ENCODE measurements at places on chromosomes 2 and 18. TPM values are rescaled to one million over a fixed set of nuclear protein-coding genes. Genes with fewer than 3 reads are reported as not detected.

The ZAP70 gene
- 0.30 TPM for total RNA-seq

The GRHL1 gene
- 0.48 TPM for total RNA-seq

- DNase-seq = peak; percentile 73
Measured at GRCh38 chr2:232142049-232142448, 180.5 kb downstream of the DIS3L2 start.

- DNase-seq = no peak
Measured at GRCh38 chr2:9971105-9971818, 19.8 kb downstream of the GRHL1 start.

The CNTNAP5 gene
- total RNA-seq = not detected

The RELCH gene
- 16.5 TPM for total RNA-seq

DNA sequence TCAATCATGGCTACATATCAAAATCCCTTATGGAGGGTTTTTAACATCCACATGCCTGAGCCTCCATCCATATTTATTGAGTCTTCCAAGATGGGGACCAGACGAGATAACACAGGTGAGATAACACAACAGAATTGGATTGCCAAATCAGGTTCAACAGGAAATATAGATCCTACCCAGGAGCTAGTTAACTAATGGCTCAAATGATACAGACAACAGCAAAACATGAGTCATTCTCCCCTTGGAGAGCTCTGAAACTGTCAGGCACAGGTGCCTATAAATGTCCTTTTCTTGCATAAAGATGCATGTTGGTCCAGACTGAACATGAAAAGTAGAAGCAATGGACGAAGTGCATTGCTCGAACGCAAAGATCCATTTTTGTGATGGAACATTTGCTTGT is 202.2 kb downstream of the CDH20 start:
- DNase-seq = no peak

GRCh38 chr2:14385043-14385442 is 247.5 kb upstream of the LRATD1 start:
- DNase-seq = no peak

- no peak for DNase-seq
Measured at GRCh38 chr2:172153156-172153555, 50.5 kb upstream of the DLX2 start.

DNA sequence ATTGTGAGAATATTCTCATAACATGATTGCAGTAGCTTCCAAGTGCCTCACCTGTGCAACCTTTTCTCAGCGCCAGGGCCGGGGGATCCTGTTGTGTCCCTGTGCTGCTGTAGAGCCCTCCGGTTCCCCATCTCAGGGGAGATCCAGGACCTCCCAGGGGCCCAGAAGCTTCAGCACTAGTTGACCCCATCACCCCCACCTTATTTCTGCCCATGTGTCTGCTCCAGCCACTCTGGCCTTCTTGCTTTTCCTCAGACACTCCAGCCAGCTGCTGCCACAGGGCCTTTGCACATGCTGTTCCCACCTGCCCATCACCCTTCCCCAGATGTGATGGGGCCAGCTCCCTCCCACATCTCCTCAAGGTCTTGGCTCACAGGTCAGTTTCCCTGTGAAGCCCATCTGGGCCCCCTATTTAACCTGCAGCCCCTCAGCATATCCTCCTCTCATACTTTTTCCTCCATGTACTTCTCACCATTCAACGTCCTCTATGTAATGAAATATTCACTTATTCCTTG is 226.5 kb downstream of the SEPTIN10 start:
- no peak for DNase-seq

- DNase-seq = no peak
Measured at GRCh38 chr2:69972822-69973221, 11.4 kb upstream of the ASPRV1 start.

The MCEE gene
- 12.7 TPM for total RNA-seq

The PARD3B gene
- total RNA-seq = 5.1 TPM

GRCh38 chr2:16311521-16312440 is 353.9 kb downstream of the CYRIA start:
- DNase-seq = no peak

The ALLC gene
- not detected for total RNA-seq

The SH2D6 gene
- 0.77 TPM for total RNA-seq

GRCh38 chr2:220240641-220241040 is 613.2 kb downstream of the SLC4A3 start:
- no peak for DNase-seq

DNA sequence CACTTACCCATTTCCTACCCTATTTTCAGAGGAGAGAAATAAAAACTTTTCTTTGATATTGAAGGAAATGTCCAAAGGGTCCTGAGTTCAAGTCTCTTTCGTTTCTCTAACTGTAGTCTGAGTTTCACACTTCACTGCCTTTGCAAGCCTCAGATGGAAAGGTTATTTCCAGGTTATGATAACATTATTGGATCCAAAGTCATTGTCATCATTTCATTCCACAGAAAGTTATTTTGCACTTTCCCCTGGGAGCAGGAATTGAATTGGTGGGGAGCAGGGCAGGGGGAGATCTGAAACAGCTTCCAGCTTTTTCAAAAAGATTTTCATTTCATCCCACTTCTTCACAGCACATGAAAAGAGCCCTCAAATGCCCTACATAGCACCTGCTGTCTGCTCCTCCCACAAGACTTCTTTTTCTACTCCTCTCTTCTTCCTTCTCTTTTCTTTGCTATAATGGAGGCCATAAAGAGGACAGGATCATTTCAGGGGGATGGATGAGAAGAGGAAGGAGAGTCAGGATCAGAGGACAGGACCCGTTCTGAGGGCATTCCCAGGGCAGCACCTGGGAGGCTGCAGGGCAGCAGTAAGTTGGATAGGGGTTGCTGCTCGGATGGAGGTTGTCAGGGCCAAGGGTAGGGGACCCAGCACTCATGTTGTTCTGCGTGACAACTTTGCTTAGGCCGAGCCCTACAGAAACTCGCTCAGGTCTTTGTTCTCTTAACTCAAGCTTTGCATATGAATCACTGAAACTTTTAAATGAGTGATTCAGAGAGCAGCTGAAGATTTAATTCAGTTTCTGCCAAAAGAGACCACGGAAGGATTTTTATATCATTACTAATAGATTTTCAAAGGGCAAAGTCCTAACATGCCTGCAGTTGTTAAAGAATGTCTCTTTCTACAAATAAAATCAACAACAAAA is 11.4 kb upstream of the GALNT5 start:
- DNase-seq = no peak

The ZCCHC2 gene
- total RNA-seq = 4.0 TPM

The PLA2R1 gene
- total RNA-seq = not detected

DNA sequence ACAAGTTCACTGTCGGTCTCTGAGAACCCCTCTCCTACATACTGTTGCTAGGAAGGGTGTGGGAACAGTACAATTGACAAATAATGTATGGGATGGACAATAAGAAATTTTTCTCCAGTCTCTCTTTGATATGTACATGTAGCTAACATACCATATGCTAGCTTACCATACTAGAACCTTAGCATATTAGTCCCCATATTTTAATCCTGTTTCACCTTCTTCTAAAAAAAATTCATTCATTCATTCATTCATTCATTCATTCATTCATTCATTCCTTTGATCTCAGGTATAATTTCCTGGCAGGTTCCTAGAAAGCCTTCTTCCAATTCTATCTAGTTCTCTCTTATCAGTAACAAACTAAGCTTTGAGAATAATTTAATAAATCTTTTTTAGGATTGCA is 62.2 kb downstream of the TTC21B start:
- no peak for DNase-seq

GRCh38 chr2:7333960-7334493 is 416.8 kb downstream of the RNF144A start:
- DNase-seq = no peak

The REG3G gene
- not detected for total RNA-seq

DNA sequence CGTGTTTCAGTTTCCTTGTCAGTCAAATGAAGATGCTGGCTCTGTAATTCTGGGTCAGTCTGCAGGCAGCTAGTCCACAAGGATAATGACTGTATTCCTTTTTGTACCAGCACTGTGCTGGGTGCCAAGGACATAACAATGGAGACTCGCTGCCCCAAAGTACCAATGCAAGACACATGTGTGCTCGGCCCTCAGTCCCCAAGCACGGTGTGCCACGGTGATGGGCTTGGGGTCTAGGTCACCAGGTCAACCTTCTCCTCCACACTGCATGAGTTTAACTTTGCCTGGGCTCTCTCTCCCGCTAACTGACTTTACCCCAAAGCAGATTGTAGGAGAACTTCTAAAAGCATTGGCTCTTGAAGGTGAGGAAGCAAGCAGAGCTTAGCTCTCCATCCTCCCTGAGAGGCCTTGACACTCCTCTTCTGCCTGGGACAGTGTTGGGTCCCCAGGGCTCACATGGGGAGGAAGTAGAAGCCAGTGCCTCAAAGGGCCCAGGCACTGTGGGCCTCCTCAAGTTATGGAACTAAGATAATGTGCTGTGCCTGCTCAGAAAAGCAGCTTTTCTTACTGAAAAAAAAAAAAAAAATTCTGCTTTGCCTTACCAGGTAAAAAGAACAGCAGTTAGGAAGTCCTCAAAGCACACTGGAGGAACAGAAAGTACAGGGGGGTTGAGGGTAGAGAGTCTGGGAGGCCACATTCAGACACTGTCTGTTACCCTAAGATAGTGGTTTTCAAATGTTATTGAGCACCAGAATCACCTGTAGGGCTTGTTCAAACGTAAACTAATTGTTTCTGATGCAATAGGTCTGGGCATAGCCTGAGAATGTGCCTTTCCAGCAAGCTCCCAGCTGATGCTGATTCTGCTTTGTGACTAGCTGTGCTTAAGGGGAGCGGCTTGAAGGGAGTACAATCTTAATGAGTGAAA is 276.4 kb upstream of the CXCR4 start:
- no peak for DNase-seq

DNA sequence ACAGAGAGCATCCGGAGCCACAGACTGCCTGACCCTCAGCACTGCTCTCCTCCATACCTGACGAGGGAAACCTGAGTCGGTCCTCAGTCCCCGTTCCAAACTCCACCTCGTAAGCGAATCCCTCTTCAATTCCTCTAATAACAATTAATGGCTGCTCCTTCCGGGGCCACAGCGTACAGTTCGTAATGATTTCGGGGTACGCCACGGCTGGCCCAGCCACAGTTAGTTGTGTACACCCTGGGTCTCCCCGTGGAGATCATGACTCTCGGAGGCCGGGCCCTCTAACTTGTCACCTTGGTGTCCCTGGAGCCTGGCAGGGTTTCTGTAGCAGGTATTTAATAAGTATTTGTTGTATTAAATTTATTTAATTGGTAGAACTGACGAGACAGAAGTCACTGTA is 121.5 kb downstream of the EIPR1 start:
- no peak for DNase-seq

GRCh38 chr2:39379643-39380524 is 57.2 kb downstream of the MAP4K3 start:
- DNase-seq = peak; percentile 14

- DNase-seq = peak; percentile 53
Measured at GRCh38 chr2:175251425-175252041, 70.0 kb upstream of the ATP5MC3 start.

DNA sequence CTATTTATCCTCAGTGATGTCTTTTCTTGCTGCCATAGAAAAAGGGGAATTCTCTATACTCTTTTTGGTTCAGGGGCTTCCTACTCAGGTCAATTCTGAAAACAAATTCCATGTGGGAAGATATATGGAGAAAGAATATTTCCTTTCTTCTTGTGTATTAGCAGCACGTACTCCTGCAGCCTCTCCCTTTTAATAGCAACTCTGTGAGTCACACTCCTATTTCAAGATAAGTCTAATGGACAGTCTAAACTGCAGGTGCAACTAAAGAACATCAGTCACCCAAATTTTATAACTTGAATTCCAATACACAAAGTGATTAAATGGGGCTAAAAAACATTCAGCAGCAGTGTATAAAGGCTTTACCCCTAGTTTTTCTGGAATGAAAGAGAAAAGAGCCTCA is 942.2 kb downstream of the CNTNAP5 start:
- no peak for DNase-seq

DNA sequence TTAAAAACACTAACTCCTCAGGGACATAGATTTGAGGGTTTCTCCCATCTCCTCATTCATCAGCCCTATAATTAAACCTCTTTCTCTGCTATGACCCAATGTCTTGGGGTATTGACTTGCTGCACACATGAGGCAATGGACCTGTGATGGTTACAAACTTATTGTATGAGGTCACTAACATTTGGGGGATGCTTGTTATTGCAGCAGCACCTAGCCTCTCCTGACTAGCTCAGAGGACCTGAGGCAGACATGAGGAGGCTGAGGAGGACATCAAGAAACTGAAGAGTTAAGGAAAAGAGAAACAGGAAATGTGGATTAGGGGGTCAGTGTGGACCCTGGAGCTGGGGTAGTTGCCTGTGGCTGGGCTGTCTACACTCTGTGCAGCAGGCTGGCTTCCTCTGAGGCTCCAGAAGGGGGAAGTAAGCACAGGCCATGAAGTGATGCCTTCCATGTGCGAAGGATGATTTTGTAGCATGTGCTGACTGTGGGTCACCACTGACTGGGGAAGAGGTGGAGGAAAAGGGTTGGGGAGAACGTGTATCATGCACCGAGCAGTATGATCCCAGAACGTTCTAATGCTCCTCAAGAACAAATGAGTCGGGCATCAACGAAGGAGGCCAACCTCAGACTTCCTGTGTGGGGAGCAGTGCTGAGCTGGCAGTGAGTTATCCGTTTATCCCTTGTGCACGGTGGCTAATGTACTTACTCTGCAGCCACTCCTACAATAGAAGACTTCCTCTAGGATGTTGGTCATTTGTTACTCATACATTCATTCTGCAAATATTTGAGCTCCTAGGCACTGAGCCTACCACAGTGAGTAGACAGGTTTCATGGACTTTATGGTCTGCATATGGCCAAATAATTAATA is 42.1 kb upstream of the RFX8 start:
- no peak for DNase-seq

GRCh38 chr2:65913813-65914212 is 481.4 kb upstream of the SPRED2 start:
- DNase-seq = no peak

DNA sequence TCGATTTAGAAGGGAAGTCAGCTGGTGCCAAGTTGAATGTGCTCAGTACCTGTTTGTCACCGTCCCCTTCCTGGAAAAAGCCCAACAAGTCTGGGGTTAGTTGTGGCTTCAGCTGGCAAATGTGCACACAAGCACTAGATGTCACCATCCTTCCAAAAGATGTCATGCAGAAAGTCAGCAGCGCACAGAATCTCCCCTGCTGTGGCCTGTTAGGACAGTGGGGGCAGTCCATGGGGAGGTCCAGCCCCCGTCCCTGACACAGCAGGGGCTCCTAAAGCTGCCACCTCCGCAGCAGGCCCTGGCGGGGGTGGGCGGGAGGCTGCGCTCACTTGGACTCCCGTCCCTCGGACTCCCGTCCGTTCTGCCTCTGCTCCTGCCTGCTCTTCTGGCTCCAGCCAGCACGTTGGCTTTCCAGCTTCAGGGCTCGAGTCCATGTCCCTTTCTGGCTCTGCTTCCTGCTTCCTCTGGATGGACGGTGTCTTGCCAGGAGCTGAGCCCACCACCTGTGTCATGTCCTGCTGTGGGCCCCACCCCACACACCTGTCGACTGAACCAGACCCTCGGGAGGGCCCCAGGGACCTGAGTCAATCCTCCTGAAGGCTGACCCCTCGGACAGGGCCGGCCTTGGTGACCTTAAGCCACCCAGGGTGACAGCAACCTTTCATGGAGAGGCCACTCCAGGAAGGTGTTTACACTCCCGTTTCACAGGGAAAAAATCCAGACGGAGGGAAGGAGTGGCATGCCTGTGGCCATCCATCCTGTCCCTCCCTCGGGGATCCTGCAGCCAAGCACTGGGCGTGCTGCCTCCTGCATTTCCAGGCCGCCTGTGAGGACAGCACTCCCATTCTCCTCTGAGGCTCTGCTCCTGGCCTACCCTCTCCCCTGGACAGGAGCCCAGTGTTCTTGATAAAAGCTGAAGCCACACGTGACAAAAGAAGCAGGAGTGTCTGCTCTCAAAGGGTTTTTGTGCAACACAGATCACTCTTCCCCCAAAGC is 8.5 kb downstream of the RAB17 start:
- peak; percentile 91 for DNase-seq

GRCh38 chr2:23497063-23497462 is 112.1 kb downstream of the KLHL29 start:
- peak; percentile 75 for DNase-seq

Data from SJCRH30 (cell line).